MCF 10A (cell line): ENCODE measurements at places on chromosomes 2 and 18.

GRCh38 chr18:66553824-66554223 lies 50.1 kb downstream of the CDH19 start:
- peak; percentile 25 for DNase-seq
- no peaks in the 10 kb centered on the region for H3K4me1 ChIP-seq

- H3K36me3 ChIP-seq: no peaks in the 10 kb centered on the region
- no peak overlapping the region for H3K4me3 ChIP-seq
- no peaks in the 10 kb centered on the region for H3K27me3 ChIP-seq
- DNase-seq: peak; percentile 65
- peaks cover 15% of the 10 kb centered on the region for H3K4me1 ChIP-seq
Measured at GRCh38 chr2:53104263-53104662, 663.3 kb upstream of the CHAC2 start.

GRCh38 chr18:45802814-45803492 lies 22.5 kb upstream of the SIGLEC15 start:
- peak overlapping the region; percentile 24 for H3K4me3 ChIP-seq
- H3K27me3 ChIP-seq: no peaks in the 10 kb centered on the region
- H3K27ac ChIP-seq: peak overlapping the region; percentile 85
- H3K4me1 ChIP-seq: peaks cover 40% of the 10 kb centered on the region

DNA sequence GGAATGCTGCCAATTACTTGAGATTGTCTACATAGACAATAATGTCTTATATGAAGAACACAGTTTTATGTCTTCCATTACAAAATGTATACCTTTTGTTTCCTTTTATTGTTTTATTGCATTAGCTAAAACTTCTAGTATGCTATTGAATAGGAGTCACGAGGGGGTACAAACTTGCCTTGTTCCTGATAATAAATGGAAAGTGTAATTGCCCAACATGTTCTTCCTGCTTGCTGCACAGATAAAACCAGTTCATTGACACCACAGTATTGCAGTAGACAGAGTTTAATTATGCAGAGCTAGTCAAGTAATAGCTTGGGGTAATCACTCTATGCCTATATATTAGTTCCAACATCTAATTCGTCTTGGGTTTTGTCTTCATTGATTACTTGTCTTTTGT lies 1276.2 kb upstream of the NRXN1 start:
- no peak overlapping the region for H3K27ac ChIP-seq
- H3K27me3 ChIP-seq: no peaks in the 10 kb centered on the region
- no peak for DNase-seq
- no peak overlapping the region for H3K4me3 ChIP-seq
- H3K4me1 ChIP-seq: no peaks in the 10 kb centered on the region

DNA sequence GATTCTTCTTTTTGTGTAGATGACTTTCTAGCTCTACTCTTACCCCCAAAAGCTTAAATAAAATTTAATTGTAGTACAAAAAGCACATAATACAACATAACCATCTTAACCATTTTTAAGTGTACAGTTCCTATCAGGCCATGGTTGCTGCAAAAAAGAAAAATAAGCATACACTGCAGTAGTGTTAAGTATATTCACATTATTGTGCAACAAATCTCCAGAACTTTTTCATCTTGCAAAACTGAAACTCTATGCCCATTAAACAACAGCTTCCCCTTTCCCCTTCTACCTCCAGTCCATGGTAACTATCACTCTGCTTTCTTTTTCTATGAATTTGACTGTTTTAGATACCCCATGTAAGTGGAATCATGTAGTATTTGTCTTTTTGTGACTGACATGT lies 18.1 kb downstream of the PPM1B start:
- no peak overlapping the region for H3K27ac ChIP-seq
- DNase-seq: no peak
- peaks cover 7% of the 10 kb centered on the region for H3K36me3 ChIP-seq
